G401 (cell line): ENCODE measurements at places on chromosomes 12 and 14.

GRCh38 chr12:132289356-132290202 is 39.8 kb downstream of the GALNT9 start:
- no peak for DNase-seq

- DNase-seq: no peak
Measured at GRCh38 chr14:75281654-75282019, 3.0 kb downstream of the FOS start.

GRCh38 chr12:26298785-26299621 is 103.6 kb downstream of the SSPN start:
- no peak for DNase-seq

DNA sequence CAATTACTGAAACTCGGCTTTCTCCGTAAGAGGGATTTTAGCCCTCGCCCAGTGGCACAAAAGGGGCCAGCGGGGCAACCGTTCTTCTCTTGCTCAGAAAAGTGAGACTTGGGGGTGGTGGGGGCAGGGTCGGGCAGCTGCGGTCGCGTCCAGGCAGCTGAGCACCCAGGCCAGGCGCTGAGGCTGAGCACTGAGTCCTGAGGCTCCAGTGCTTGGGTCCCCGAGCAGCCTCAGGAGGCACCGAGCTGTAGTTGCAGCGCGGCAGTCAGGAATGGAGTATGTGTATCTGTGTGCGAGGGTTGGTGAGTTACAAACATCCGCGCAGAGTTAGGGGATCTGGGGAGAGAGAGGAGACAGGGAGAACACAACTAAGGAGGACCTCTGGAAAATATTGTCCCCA is 4.1 kb upstream of the HOXC6 start:
- DNase-seq: no peak

DNA sequence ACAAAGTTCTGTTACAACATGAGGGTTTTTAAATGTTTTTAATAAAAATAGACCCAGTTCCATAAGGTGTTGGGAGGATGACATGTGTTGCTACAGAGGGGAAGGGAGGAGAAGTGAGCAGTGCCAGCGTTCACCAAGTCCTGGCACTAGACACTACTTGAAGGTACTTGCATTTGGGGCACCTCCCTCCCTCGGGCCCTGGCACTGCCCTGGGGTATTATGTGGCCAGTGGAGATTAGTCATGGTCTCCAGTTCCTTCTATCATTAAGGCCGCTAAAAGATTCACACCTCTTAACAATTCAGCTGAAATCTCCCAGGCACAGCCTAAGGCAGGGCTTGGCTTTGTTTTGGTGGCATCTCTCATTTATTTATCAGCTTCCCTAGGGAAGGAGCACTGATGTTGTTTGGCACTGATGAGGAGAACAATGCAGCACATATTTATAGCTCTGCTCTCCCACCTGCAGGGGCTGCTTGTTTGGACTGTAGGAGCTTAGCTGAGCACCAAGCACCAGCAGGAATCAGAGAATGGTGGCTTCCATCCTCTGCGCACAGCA is 155.5 kb upstream of the NTF3 start:
- peak; percentile 11 for DNase-seq

DNA sequence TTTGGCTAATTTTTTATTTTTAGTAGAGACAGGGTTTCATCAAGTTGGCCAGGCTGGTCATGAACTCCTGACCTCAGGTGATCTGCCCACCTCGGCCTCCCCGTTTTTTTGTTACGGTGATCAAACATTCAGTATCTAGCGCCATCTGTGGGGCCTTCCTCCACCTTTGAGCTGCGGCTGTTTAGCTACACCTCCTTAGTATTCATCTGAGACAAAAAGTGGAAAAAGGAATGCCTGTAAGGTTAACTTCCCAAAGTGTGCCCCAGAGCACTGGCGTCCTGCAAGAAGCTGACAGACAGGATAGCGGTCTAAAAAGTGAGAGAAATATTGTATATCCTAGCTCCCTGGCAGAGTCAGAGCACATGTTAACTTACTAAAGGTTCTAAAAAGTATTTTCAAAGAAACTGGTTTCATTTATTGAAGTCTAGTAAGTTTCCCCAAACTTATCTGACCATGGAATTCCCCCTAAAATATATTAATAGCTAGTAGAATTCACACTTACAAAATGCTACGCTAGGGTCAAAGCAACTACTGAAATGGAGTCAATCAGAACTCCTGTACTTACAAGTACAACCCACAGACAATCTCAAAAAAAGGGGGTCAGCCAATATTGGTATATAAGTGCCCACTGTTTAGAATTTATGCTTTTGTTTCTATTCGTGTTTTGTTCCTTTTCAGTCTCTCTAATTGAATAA is 59.1 kb downstream of the DUSP16 start:
- DNase-seq: no peak

GRCh38 chr12:9707864-9708808 is 24.8 kb downstream of the CLECL1 start:
- peak; percentile 20 for DNase-seq

DNA sequence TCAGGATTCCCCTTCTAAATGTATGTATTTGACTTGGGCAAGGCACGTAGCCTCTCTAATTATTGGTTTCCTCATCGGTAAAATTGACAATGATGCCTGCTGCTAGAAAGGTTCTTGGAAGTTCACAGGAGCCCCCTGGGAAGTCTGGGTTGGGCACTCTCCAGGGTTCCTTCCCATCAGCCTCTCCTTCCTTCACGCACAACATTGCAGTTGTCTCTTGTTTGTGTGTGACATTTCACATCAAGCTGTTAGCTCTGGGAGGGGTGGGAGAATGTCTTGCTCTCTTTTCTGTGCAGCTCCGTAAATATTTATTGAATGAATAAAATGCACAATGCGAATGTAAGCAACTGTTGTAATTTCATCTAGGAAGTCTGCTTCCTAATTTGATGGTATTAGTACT is 153.2 kb upstream of the PRICKLE1 start:
- no peak for DNase-seq

DNA sequence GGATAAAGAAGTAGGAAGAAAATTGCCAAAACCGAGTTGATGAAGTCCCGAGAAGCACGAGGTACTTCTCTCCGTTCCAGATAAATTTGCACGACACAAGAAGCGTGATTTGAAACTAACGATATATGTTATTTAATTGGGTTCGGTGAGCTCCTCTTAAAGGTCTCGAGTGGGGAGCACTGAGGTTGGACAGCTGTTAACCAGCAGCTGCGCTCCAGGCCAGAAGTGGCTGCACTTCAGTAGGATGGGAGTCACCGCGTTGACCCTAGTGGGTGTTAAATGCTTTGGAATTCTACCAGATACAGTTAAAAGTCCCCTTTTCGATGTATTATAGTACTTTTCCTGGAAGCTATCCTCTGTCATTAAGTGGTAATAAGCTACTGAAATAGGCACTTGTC is 953 bp upstream of the DCAF5 start:
- no peak for DNase-seq

DNA sequence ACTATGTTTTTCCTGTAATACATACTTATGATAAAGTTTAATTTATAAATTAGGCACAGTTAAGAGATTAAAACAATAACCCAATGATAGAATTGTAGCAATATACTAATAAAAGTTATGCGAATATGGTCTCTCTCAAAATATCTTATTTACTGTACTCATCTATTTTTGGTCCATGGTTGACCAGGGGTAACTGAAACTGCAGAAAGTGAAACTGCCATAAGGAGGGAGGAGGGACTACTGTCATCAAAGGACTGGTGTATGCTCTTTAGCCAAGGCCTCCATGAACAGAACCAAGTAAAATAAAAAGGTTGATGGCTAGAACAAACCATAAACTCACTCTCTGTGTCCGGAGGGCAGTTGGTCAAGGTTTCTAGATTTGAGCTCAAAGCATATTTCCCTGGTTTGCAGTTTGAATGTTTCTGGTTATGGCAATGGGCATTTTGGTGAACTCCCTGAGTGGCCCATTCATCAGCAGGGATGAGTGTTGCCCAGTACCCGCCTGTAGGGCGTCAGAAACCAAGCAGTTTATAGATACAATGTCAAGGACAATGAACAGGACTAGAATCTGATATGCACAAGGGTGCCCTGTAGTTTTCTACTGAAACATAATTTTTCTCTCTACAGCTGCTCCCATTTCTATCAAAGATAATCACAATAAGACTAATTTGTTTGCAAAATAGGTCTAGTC is 19.8 kb downstream of the LEMD3 start:
- no peak for DNase-seq

GRCh38 chr12:107138990-107139389 is 45.6 kb upstream of the CRY1 start:
- DNase-seq: no peak

GRCh38 chr12:120496413-120497340 is 764 bp downstream of the DYNLL1 start:
- DNase-seq: peak; percentile 84

DNA sequence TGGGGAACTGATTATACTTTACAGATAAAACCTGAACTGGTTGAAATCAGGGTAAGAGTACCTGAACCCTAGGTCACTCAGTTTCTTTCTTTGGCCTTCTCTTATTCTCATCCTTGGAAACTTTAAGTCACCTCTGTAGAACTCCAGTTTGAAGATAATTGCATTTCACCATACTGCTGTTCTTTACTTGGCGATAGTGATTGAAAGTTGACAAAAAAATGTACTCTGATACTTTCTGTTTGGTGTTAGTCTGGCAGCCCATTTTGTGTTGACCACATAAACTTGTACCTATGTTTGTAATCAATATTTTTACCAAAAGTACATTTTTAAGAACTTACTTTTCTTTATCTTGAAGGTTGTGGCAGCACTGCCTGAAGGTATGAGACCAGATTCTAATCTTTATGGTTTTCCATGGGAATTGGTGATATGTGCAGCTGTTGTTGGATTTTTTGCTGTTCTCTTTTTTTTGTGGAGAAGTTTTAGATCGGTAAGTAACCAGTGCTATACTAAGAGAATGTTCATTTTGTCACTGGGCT is 42.9 kb downstream of the MIA2 start:
- no peak for DNase-seq

DNA sequence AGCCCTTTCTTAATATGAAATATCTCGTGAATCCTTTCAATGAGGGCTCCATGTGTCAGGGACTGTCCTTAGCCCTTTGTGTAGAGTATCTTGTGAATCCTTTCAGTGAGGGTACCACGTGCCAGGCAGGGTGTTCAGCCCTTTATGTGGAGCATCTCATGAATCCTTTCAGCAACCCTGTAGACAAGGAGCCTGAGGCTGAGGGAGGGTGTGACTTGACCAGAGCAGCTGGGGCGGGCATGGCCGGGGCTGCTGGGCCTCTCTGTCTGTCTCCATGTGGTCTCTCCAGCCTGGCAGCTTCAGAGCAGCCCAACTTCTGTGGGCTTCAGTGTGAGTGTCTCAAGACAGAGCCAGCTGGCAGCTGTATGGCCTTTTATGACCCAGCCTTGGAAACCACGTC is 140.2 kb downstream of the AACS start:
- no peak for DNase-seq

DNA sequence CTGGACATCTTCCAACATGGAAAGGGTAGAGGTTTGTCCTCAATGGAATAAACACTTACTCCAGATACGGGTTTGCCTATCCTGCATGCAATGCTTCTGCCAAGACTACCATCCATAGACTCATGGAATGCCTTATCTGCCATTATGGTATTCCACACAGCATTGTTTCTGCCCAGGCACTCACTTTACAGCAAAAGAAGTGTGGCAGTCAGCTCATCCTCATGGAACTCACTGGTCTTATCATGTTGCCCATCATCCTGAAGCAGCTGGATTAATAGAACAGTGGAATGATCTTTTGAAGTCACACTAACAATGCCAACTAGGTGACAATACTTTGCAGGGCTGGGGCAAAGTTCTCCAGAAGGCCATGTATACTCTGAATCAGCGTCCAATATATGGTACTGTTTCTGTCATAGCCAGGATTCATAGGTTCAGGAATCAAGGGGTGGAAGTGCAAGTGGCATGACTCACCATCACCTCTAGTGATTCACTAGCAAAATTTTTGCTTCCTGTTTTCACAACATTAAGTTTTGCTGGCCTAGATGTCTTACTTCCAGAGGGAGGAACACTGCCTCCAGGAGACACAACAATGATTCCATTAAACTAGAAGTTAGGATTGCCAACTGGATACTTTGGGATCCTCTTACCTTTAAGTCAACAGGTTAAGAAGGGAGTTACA is 140.4 kb downstream of the SLC35F4 start:
- no peak for DNase-seq

DNA sequence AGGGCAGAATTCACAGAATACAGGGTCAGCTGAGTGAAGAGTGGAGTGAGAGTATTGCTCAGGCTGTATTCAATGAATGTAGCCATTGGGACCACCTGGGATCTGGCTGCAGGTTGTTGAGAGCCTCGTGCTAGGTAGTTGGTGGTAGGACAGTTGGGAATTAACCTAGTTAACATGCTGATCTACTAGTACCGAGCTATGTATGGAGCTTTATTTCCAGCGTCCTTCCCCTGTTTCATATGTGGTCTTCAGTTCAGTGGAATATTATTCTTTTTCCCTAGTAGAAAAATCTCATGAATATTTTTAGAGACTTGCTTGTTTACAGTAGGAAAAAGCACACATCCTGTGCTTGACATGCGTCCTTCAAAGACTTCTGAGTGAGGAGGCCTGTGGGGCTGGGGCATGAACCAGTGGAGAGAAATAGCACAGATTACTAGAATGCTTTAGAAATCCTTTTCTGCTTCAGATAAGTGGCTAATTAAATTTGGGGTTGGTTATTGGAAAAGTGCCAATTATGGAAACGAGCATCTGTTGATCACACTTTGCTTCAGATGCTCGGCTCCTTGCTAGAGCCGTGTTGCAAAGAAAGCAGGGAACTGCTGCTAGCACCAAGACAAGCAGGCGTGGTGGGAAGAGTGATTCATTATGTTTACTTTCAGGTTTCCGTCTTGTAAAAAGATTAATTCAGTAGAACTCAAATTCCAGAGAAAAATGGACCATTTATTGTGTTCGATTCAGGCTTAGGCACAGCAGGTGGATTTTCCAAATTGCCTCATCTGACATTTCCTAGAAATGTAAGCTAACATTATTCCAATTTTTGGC is 53.6 kb downstream of the ARF6 start:
- peak; percentile 85 for DNase-seq

- no peak for DNase-seq
Measured at GRCh38 chr12:15797818-15798217, 8.6 kb upstream of the EPS8 start.

- DNase-seq: no peak
Measured at GRCh38 chr12:75190846-75191245, 18.8 kb downstream of the KCNC2 start.

- DNase-seq: no peak
Measured at GRCh38 chr12:69978020-69978419, 153.0 kb downstream of the MYRFL start.

GRCh38 chr12:127284021-127284420 is 982.9 kb upstream of the TMEM132C start:
- no peak for DNase-seq

- DNase-seq: no peak
Measured at GRCh38 chr14:56720703-56721460, 89.4 kb downstream of the OTX2 start.

DNA sequence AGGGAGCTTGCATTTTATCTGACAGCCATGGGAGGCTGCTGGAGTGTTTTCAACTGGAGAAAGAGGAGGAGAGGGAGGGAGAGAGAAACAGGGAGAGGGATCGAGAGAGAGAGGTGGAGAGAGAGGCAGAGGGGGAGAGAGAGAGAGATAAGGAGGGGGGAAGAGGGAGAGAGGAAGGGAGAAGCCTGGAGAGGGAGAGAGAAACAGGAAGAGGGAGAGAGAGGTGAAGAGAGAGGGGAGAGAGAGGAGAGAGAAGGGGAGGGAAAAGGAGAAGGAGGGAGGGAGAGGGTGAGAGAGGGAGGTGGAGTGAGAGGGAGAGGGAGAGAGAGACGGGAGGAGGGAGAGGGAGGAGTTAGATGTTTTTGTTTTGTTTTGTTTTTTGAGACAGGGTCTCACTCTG is 45.6 kb downstream of the DNAH10 start:
- DNase-seq: no peak
